ENCODE measurements at places on chromosomes 12 and 14.
A peak's percentile ranks its signal among the peaks of the same experiment; 100 is the strongest.

- no peak for DNase-seq
Measured at GRCh38 chr14:100504372-100505078, 82.7 kb downstream of the BEGAIN start.

GRCh38 chr12:115450017-115450416 is 766.0 kb upstream of the TBX3 start:
- no peak for DNase-seq

DNA sequence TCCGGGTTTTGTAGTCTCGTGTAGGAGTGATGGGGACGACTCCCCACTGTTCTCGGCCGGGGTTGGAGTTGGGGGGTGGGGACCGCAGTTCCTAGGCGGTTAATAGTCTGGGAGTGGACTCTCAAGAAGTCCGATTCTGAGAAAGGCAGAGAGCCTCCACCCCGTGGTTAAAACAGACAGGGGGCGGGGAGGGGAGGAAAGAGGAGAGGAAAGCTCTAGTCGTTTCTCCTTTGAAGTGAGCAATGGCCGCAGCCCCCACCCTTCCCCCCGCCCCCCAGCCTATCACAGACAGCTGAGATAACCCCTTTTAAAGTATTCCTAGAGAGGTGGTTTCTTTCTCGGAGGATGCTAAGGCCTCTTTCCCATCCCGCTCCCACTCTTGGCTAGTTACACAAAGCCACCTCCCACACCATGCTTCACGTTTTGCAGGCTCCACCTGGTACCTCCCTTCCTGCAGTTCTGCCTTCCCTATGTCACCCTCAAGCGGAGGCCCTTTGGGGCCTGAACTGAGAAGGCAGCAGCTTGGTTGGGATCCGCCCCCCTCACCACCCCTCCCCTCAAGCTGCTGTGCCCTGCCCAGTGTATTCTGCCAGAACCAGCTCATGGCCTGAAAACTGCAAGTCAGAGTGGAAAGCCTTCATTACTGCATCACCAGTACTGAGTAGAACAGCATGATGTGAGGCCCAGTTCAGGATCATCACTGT is 853 bp downstream of the USP5 start:
- peak; percentile 82 for DNase-seq

DNA sequence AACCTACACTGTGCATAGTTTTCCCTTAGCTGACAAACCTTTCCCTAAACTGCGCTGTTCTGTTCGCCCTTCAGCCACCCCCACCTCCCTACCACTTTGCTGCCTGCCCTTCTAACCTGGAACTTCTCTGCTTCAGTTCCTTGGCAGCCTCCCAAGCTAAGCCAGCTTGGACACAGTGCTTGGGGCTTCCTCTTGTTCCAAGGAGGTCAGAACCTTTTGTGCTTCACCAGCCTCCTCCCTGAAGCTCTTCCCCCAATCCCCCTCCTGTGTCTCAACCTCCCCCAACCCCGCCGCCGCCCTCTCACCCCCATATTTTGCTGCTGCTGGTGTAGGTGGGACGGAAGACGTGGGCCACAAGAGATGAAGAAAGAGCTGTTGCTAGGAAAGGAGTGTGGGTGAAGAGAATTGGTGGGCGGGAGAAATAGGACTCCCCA is 8.1 kb upstream of the RIC8B start:
- no peak for DNase-seq

- DNase-seq: no peak
Measured at GRCh38 chr14:73824127-73824526, 27.5 kb upstream of the PTGR2 start.

- no peak for DNase-seq
Measured at GRCh38 chr14:71675126-71675899, 256.9 kb upstream of the RGS6 start.

DNA sequence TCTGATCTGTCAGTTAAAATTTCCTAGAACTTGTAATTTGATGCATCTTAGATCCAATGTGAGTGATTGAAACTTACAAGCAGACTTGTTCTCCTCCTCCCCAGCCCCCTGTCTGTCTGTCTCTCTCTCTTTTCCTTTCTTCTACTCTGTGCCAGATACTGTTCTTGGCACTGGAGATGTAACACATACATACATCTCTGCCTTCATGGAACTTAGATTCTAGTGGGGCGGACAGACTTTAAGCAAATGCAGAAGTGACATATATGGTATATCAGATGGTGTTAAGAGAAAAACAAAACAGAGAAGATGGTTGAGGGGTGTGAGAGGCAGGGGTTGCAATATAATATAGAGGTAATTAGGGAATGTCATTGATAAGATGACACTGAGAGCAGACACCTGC is 6.6 kb downstream of the CHST11 start:
- DNase-seq: no peak

GRCh38 chr12:124179936-124180607 is 114.8 kb upstream of the RFLNA start:
- no peak for DNase-seq

DNA sequence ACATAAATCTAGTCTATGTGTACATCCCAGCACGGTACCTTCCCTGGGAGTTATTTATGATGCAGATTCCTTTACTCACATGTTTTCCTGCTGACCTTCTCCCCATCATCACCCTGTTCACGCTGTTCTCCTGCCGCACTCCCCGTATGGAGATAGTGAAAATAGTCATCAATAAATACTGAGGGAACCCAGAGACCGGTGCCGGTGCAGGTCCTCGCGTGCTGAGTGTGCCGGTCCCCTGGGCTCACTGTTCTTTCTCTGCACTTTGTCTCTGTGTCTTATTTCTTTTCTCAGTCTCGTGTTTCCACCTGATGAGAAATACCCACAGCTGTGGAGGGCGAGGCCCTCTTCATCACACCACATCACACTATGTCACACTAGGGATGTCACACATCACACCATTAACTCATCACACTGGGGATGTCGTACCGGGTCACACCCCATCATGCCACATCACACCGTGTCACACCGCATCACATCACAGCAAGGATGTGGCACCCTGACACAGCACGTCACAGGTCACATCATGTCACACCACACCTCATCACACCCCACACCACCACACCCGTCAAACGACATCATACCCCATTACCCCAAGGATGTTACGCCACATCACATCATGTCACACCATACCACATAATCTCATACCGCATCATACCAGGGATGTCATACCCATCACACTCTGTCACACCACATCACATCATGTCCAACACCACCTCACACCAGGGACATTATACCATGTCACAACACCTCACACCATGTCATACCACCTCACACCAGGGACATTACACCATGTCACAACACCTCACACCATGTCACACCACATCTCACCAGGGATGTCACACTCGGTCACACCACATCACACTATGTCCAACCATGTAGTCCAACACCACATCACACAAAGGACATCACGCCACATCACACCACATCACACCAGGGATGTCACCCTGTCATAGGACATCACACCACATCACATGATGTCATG is 207.0 kb downstream of the TMEM121 start:
- DNase-seq: no peak

- DNase-seq: no peak
Measured at GRCh38 chr12:50581226-50582184, 76.7 kb downstream of the DIP2B start.

DNA sequence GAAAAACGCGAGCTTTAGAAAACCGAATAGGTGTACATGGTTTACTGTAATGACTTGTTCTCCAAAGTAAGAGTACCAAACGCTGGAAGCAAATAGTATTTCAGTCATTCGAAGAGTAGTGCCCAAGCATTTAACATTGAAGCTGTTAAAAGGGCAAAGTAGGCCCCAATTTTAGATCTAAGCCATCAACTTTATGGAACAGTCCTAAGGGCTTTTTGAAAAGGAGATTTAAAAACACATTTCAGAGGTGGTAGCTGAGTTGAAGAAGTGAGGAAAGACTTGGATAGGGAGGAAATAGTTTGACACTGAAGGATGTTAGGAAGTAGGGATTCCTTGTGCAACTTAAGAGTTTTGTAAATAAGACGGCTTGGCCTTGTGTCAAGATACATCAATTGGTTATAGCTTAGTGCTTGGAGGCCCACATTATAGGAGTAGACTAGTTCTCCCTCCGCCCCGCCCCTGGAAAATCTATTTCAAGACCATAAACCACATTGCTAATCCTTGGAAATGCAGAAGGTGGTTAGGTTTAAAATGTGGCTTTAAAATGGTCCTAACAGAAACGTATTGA is 783 bp upstream of the TUBA1B start:
- no peak for DNase-seq

DNA sequence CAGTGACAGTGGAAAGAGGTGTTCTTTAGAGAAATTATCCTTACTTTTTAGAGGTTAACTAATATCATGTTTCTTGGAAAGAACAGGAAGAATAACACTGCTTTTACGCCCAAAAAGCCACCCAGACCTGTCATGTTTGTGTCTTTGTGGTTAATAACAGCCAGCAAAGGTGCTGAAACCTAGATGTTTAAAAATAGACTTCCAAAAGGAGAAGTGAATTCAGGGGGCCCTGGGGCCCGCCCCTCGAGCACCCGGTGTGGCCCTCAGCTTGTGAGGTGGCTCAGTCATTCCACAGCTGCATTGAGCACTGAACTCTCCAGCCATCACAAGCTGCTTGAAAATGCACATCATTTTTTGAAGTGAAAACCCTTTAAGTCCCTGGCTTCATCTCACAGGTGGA is 20.8 kb upstream of the AMN start:
- no peak for DNase-seq

DNA sequence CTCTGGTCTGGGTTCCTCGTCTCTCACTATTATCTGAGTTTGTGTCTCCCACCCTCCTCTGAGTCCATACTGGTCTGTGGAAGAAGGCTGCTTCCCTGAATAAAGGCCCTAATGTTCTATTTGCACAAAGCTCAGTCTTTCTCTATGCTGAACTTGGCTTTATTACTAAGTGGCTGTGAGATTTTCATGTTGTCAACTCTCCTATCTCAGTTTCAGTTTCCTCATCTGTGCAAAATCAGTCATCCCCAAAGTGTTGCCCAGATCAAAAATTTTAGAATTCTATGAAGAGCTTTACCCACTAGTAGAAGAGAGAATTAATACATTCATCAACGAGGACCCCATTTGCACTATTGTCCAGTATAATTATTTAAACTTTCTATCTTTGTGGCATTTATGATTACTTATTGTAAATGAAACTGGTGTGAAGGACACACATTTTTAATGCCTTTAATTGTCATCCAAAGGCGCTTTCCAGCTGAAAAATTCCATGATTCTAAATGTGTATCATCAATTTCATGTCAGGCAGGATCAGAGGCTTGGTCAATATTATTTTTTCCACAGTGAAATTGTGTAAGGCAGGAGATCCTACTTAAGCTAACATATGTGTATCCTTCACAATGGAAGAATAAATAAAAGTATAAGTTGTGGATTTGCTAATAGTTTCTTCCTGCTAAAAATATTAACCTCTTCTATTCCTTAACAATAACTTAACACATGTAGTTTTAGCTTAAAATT is 79.1 kb upstream of the EEA1 start:
- DNase-seq: no peak

DNA sequence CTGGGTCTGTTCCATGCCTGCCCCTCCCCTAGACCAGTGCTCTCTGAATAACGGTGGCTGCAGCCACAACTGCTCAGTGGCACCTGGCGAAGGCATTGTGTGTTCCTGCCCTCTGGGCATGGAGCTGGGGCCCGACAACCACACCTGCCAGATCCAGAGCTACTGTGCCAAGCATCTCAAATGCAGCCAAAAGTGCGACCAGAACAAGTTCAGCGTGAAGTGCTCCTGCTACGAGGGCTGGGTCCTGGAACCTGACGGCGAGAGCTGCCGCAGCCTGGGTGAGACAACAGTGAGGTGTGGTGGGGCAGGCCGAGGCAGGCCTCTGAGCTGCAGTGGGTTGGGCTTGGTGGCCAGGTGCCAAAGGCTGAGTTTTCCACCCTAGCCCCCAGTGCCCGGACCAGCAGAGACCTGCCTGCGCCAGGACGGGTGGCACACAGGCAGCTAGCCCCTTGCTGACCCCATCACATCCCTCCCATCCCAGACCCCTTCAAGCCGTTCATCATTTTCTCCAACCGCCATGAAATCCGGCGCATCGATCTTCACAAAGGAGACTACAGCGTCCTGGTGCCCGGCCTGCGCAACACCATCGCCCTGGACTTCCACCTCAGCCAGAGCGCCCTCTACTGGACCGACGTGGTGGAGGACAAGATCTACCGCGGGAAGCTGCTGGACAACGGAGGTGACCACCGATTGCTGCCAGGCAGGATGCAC is 28.2 kb upstream of the LRP1-AS start:
- peak; percentile 70 for DNase-seq

DNA sequence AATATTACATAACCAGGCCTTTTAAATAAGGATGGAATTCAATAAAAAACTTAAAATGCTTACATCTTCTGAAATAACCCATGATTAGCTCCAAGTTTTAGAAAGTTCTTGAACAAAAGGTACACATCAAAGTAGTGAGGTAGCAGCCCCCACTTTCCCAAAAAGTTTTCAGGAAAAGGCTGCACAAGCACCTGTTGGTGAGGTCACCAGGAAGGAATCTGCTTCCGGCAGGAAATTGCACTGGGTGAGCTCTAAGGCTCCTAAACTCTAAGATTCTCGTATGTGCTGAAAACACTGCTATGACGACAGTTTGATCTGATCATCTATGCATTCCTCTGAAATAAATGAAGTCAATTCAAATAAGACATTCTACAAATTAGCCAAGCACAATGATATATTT is 34.3 kb upstream of the TTC7B start:
- no peak for DNase-seq

DNA sequence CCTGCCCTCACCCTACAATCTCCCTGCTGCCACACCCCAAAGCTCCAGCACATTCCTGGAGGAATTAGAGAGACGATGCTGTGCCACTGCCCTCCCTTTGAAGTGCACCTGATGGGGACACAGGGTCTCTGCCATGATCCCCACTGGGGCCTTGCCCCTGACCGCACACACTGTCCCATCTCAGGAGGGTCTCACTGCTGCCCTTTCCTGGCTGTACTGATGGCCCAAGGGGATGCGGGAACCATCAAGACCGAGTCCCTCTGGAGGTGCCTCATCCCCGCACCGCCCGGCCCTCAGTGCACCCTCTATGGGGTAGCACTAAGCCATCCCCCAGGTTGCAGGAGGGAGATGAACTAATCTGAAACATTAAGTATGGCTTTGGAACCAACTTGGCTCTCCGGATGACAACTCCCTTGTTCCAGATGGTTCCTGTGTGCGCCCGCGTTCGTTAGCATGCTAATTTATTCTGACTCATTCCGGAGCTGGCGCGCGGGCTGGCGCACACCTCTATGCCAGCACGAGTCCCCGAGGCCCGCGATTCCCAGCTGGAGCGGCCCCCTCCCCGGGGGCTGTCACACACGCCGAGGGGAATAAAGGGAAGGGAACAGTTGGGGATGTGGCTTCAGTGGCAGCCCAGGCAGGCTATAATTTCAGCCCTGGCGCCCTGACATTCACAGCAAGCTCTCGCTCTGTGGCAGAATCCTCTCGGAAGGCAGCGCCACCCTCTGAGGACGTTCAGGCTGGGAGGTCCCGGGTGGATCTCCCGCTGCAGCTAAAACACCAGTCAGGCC is 34.2 kb upstream of the C14orf180 start:
- no peak for DNase-seq
